Stimulated activated CD8-positive, alpha-beta memory T cell treated with anti-CD3 and anti-CD28 coated beads, Interleukin-4, amount 100 ng/mL, for 1 hour (primary cell): ENCODE measurements at places on chromosomes 2 and 18.

DNA sequence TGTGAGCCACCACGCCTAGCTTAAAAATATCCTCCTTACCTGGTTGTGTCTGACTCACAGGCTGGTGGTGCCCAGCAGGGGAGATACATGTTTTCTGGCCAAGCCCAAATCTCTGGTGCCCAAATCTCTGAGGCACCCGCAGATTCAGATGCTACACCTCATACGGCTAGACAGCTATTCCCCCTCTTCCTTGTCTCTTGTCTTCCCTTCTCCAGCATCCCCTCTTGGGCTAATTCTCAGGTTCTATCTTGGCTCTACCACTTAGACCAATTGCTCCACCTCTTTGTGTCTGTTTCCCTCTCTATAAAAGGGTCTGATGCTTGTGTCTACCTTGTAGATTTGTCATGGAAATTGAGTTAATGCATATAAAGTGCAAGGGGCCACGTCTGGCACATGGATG is 13.4 kb downstream of the LAMA3 start:
- DNase-seq, result no peak

DNA sequence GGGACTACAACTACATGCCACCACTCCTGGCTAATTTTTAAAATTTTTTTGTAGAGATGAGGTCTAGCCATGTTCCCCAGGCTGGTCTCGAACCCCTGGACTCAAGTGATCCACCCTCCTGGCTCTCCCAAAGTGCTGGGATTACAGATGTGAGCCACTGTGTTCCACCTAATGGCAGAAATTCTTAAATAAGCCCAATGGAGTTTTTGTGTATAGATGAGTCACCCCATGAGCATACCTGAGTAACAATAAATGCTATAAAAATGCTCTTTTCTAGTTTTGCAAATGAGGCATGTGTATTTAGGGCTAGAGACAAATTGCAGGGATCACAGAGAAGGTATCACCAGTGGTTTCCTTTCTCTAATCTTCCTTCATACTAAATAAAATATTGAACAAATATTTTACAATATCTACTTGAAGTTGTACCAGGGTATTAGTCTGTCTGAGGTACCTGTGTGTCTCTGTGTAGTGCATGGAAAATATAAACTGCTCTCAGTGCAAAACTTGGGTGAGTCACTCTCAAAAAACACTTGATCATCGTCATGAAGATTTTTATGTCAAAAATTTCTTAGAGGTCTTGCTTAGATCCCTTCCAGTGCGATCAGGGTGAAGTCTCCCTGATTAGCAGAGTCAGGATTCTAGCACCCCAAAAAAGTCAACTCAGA is 337.1 kb upstream of the MMADHC start:
- no peak for DNase-seq

GRCh38 chr2:229431327-229431954 is 160.4 kb upstream of the PID1 start:
- DNase-seq, result no peak

GRCh38 chr2:236516708-236517107 is 52.9 kb upstream of the ACKR3 start:
- no peak for DNase-seq

GRCh38 chr2:54676656-54677055 is 46.8 kb upstream of the EML6 start:
- DNase-seq, result no peak

GRCh38 chr2:83579507-83579906 is 879.6 kb downstream of the SUCLG1 start:
- DNase-seq, result no peak

- DNase-seq, result no peak
Observed at GRCh38 chr2:16003809-16004208, 63.5 kb downstream of the MYCN start.

DNA sequence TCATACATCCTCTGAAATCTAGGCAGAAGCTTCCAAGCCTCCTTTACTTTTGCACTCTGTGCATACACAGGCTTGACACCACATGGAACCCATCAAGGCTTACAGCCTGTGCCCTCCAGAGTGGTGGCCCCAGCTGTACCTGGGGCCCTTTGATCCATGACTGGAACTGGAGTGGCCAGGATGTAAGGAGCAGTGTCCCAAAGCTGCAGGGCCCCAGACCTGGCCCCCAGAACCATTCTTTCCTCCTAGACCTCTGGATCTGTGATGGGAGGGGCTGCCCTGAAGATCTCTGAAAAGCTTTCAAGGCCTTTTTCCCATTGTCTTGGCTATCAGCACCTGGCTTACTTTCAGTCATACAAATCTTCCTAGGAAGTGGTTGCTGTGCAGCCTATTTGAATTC is 63.1 kb upstream of the NOL4 start:
- DNase-seq, result no peak

DNA sequence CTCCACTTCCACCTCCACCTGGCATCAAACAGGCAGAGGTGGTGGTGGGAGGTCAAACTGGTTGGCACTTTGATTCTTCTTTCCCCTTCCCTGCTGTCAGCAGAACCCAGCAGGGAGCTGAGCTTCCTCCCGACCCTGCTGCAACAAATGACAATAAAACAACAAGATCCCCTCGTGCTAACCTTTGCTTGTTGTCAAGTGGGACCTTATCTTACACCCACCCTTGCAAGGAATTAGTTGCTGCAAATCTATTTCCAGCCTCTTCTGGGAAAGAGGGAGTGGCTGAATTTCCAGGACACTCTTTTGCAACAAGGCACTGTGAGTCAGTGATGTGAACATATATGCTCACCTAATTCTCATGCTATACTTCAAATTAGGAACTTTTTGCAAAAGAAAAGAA is 655.1 kb downstream of the DSC3 start:
- no peak for DNase-seq
